ENCODE measurements at places on chromosomes 4 and X.

- no peak for DNase-seq
Measured at GRCh38 chr4:123297836-123298235, 98.8 kb upstream of the SPRY1 start.

DNA sequence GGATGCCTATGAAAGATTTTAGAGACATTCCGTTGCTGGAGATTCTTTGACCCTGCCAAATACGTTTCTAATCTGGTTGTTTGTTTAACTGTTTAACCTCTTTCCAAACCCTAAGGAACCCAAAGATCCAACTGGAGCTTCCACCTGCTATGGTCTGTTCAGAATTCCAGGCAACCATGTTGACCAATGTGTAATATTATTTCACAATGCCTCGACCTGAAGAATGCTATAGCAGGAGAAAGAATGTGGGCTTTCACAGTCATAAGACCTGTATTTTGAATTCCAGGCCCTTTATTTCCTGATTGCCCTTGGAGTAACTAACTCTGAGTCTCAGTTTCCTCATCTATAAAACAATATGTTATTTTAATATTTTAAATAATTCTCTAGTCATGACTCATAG is 90.8 kb downstream of the COL25A1 start:
- no peak for DNase-seq

DNA sequence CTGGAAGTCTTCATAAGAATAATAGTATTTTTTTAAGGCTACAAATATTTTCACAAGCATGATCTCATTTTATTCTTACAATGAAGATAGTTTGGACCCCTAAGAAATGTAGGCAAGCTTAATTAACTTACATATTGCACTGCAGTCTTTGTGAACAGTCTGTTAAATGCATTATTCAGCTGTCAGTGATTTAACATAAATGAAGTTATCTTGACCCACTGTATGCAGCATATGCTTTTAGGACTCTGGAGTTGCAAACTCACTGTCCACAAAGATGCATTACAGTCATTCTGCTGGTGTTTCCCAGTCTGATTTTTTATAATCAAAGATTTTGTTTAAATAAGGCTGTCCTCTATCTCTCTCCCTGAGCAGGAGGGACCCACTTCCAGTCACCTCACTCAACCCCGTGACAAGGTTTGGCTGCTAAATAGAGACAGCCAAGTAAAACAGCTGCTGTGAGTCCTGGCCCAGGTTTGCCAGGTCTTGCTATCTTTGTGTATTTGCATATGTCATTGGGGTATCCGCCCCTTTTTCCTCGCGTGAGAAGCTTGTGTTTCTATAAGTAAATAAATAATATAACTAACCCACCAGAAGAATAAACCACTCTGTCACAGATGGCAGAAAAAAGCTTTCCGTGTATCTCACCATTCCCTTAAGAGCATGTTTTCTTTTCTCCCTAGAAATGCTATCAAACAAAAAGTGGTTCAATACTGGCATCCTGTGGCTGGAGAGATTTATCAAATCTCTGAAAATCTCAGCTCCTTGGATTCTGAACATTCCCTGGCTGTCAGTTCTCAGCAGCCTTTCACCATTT is 67.0 kb downstream of the SLC7A11 start:
- DNase-seq = no peak

- no peak for DNase-seq
Measured at GRCh38 chr4:127450276-127450675, 182.5 kb upstream of the INTU start.

GRCh38 chr4:337932-338758 is 531 bp downstream of the ZNF141 start:
- no peak for DNase-seq

- DNase-seq = no peak
Measured at GRCh38 chr4:150078579-150079080, 385 bp downstream of the DCLK2 start.

DNA sequence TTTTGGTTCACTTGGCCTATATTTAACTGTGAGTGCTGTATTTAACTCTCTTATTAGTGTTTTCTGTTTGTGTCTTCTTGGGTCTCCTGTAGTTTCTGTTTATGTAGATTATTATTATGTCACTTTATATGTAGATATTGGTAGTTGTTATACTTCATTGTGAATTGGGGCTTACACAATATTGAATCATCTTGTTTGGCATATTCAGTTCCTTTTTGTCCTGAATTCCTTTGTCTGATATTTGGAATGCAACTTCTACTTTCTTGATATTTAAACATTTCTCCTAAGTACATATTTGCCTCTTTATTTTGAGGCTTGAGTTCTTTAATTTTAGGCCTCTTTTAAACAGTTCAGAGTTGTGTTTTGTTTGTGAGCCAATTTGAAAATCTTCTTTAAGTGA is 544.8 kb upstream of the ADGRL3 start:
- no peak for DNase-seq

GRCh38 chr4:8573266-8573665 is 6.9 kb upstream of the GPR78 start:
- no peak for DNase-seq

DNA sequence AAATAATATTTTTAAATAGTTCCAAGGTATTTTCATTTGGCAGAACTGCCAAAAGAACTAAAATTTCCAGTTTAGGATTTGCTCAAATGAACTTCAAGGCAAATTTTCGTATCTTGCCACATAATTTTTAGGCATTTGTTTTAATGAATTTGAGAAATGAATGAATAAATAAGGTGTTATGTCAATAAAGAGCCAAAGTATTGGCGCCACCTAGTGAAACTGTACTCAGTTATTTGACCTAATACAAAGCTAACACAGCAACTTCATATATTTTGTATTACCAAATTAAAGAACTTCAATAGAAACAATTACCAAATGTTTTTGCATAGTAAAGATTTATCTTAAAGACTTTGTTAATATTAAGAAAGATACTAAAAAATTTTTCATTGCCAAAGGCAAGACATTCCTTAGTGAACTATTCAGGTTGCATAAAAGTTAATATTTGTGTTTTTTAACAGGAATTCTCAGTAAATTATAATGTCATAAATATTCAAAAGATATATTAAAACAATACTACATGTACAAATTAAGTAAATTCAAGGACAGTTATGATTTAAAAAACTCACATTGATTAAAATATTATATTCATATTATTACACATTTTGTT is 50.3 kb downstream of the STPG2 start:
- DNase-seq = no peak

- DNase-seq = no peak
Measured at GRCh38 chr4:48235050-48235449, 34.6 kb downstream of the TEC start.

DNA sequence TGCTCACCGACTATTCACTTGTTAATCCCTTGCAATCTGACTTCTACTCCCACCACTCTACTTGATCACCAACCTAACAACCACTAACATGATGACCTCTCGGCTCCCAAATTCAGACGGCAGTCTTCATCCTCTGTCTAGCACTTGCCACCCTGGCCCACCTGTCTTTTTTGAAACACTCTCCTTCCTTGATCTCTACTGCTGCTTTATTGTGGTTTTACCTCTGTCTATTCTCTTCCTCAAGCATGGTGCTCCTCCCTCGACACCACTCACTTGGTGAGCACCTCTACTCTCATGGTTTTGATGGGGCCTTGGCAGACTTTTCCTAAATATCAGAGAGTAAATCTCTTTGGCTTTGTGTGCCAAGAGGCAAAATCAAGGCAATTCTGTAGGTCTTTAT is 21.7 kb upstream of the CXCR3 start:
- no peak for DNase-seq

- DNase-seq = peak; percentile 50
Measured at GRCh38 chr4:141654098-141654497, 17.7 kb downstream of the IL15 start.

GRCh38 chr4:125728568-125728967 is 413.8 kb downstream of the FAT4 start:
- DNase-seq = peak; percentile 81

- DNase-seq = no peak
Measured at GRCh38 chr4:121712001-121712651, 15.3 kb upstream of the ANXA5 start.

DNA sequence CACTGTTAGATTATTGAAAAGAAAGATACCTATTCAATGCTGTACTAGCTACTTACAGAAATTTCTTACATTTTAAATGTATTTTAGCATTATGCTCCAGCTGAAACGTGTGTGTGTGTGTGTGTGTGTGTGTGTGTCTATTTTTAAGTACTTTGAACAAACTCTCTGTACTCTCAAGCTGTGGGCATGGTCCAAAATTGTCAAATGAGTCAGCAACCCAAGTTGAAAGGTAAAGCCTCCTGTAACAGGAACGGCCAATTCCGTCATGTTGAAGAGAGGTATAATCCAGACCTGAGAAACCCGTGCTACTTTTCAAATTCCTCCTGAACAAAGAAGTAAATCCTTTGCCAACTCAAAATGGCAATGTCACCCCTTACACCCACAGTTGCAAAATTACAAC is 20.5 kb downstream of the MAOB start:
- no peak for DNase-seq

- no peak for DNase-seq
Measured at GRCh38 chr4:62344915-62345314, 1144.8 kb downstream of the ADGRL3 start.

GRCh38 chr4:67346654-67347053 is 198.6 kb downstream of the CENPC start:
- no peak for DNase-seq

GRCh38 chrX:96929036-96929435 is 45.3 kb downstream of the RPA4 start:
- DNase-seq = no peak
